Kidney (tissue), 22 donors: ENCODE measurements at places on chromosomes 5 and 9. TPM values are rescaled to one million over a fixed set of nuclear protein-coding genes. Genes with fewer than 3 reads are reported as not detected.

The WHRN gene
- 14.8 TPM for total RNA-seq

The IFNA17 gene
- not detected for total RNA-seq

The FOXD4L6 gene
- not detected for total RNA-seq

The NRARP gene
- 4.7 TPM for total RNA-seq

The PDGFRB gene
- total RNA-seq, result 104 TPM

The CDH6 gene
- 196 TPM for total RNA-seq

The BTNL8 gene
- total RNA-seq, result 0.19 TPM

The TERT gene
- total RNA-seq, result 0.91 TPM

The IDNK gene
- total RNA-seq, result 7.4 TPM

The GHR gene
- total RNA-seq, result 3.7 TPM

The TMEM171 gene
- total RNA-seq, result 15.4 TPM

The ASPN gene
- 1.5 TPM for total RNA-seq

The TMEM232 gene
- total RNA-seq, result 11.3 TPM

The C9orf153 gene
- total RNA-seq, result not detected

The CDHR2 gene
- total RNA-seq, result 4.2 TPM

The FBXW2 gene
- 67.8 TPM for total RNA-seq

The PCDHA10 gene
- total RNA-seq, result 7.6 TPM

The GRXCR2 gene
- not detected for total RNA-seq

The SLC36A2 gene
- total RNA-seq, result 1.8 TPM

The PRRC1 gene
- total RNA-seq, result 55.8 TPM

The LVRN gene
- not detected for total RNA-seq

The STPG3 gene
- total RNA-seq, result 0.38 TPM

The AK3 gene
- total RNA-seq, result 70.9 TPM

The SLC25A46 gene
- total RNA-seq, result 39.4 TPM

The NMUR2 gene
- total RNA-seq, result not detected

The ACTBL2 gene
- 0.13 TPM for total RNA-seq
